ENCODE measurements at places on chromosomes 16 and 17.

DNA sequence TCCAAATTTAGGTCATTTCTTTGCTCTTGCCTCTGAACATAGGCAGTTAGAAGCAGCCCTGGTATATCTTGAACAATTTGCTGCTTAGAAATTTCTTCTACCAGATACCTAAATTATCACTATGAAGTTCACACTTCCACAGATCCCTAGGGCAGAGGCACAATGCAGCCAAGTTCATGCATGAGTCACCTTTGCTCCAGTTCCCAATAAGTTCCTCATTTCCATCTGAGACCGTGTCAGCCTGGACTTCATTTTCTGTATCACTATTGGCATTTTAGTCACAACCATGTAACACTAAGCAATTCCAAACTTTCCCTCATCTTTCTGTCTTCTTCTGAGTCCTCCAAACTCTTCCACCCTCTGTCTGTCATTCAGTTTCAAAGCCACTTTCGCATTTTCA is 45.0 kb downstream of the KCNJ16 start:
- DNase-seq, result peak; percentile 13

- DNase-seq, result peak; percentile 57
Measured at GRCh38 chr16:79598348-79599181, 2.0 kb downstream of the MAF start.

DNA sequence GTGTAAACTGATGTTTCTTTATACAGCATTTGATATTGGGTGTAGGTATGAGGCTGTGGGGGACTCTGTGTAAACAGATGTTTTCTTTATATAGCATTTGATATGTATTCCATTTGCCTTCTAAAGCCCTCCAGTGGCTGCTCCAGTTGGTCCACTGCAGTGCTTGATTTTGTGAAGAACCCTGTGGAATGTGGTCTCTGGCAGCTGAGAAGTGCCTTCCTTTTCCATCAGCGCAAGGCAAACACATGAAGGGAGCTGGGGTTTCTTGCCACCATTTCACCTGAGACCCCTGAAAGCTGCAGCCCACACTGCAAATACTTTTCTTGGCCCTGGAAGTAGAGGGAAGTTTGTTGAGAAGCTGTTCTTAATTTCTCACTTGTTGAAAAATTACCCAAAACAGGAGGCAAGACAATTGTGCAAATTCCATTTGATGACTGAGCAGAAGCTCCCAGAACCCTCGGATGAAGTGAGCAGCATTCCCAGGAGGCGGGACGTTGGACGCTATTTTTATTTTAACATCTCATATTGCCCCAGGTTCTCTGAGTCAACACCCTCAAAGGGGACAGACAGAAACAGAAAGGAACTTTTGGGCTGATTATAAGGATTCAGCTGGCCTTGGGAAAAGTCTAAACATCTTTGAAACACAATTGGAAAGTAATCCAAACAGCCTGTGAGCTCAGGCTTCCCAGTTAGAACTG is 158.5 kb upstream of the RPH3AL start:
- DNase-seq, result no peak

- DNase-seq, result no peak
Measured at GRCh38 chr16:1333149-1333812, at the start of gene BAIAP3. BAIAP3 (plus strand) TSS chr16:1333645; CDS start chr16:1338550, 4,905 bp downstream.

DNA sequence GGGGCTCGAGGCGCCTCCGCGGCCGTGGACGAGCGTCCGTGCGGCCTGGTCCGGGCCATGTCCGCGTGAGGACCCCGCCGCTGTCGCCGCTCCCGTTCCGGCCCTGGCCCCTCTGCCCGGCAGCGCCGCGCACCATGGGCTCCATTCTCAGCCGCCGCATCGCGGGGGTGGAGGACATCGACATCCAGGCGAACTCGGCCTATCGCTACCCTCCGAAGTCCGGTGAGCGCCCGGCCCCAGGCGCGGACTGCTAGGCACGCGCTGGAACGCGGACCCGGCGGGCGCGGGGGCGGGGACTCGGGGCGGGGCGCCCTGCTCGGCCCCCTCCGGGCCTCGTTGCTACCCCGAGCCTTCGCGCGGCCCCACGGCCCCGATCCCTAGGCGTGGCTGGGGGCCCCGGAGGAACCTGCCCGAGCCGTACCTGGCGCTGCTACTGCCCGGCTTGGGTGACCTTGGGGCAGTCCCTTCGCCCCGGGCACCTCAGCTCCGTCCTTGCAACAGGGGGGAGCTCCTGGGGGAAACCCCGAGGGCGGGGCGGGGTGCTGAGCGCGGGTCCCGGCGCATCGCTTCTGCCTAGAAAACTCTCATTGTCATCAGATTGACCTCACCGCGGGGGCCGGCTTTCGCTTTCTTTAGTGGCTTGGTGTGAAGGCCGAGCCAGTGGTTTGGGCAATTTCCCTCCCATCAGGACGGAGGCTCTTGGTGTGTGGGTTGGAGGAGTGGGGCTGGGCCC is 367 bp downstream of the MGRN1 start:
- no peak for DNase-seq

DNA sequence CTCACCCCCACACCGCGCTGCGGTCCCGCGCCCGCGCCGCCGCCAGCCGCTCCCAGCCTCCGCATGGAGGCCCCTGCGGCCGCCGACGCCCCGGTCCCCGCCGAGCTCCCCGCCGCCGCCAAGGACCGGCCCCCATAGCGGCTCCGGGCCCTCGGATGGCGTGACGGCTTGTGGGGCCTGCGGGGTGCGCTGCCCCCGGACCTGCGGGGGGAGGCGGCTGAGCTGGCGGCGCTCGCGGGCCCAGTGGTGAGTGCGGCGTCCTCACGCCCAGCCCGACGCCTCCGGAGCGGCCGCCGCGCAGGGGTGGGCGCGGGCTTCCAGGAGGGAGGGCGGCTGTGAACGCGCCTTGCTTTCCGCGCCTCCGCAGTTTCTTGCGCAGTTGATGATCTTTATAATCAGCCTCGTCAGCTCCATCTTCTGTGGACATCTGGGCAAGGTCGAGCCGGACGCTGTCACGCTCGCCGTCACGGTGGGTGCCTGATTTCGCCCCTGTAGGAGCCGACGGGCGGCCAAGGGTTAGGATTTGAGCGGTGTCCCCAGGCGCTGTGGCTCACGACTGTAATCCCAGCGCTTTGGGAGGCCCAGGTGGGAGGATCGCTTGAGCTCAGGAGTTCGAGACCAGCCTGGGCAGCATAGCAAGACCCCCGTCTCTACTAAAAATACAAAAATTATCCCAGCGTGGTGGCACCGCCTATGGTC is 46.4 kb downstream of the SLC47A1 start:
- DNase-seq, result no peak

DNA sequence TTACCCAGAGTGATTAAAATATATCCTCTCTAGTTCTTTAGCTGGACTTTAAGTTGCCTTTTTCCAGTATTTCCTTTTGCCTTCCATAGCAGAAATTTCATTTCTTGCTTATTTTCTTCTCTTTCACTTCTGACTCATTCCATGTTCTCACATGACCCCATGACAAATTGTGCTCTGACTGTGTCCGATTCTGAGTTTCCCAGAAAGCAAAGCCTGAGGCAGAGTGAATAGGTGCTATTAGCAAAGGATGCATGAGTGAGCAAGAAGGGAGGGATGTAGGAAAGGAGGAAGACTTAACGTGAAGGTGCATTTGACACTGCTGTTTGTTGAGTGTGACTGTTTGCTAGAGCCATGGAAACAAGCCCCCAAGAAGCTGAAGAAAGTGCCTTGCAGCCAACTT is 82.6 kb upstream of the CNTNAP4 start:
- no peak for DNase-seq

GRCh38 chr17:13785981-13786598 is 184.4 kb upstream of the HS3ST3A1 start:
- DNase-seq, result no peak

DNA sequence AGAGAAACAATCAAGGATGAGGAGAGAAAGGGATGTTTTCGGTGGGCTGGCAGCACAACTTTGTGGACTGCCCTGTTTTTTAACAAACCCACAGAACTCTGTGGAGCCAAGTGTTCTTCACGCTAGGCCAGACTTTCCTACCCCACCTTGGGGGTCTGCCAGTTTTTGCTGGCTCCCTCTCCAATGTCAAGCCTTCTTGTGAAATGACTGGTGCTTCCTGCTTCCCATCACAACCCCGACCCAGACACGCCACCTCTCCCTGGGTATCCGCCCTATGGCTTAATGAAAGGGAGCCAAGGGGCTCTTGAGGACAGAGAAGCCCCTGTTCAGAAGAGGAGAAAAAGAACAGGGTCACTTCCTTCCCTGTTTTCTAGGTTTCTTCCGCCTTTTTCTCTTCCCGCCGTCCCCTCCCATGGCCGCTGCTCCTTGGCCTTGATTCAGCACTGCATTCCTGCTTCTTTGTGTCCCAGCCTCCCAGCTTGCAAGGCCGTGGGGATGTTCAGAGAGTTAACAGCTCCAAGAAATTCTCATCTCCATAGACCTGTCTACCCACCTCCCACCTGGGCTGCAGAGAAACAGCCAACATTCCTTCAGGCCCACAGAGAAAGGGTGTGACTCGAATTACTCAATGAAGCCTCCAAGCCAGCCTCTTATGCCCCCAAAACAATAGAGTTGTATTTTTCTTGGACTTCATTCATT is 16.5 kb upstream of the SOX9 start:
- no peak for DNase-seq

DNA sequence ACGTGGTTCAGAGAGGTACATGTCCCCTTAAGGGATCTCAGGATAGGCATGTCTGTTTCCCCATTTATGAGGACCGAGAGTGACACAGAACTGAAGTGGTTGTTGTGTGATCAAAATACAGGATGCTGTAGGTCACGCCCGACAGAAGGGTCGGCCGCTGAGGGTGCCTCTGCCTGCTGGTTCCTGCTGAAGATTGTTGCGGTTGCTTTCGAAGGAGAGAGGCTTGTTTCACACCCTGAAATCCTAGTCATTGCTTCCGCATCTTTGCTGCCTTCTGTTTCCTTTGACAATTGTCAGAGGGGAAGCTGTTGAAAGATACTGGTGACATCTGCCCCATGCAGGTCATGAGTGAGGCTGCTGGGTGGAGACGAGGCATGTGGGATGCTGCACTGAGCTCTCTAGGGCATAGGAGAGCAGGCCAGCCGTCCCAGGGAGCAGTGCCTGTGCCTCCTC is 3.8 kb upstream of the NAT9 start:
- peak; percentile 98 for DNase-seq

GRCh38 chr17:146546-146945 is 9.2 kb downstream of the SCGB1C2 start:
- DNase-seq, result no peak

DNA sequence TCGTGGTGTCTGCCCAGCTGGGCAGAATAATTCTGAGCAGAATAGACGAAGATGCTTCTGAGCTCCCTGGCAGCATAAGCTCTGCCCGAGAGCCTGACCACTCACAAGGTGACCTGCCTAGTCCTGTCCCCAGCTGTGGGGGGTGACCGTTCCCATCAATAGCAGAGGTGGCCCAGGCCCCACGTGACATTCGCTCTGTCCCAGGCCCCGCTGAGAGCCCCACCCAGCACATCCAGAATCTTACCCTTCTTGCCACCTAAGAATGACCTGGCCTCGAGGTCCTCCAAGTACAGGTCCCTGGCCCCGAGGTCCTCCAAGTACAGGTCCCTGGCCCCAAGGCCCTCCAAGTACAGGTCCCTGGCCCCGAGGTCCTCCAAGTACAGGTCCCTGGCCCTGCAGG is 695 bp upstream of the TMEM204 start:
- no peak for DNase-seq

GRCh38 chr16:59339871-59340270 is 605.8 kb upstream of the GOT2 start:
- DNase-seq, result no peak

- DNase-seq, result no peak
Measured at GRCh38 chr17:2067048-2067561, 12.2 kb downstream of the HIC1 start.

GRCh38 chr17:57832314-57833178 is 17.3 kb downstream of the MRPS23 start:
- DNase-seq, result no peak

DNA sequence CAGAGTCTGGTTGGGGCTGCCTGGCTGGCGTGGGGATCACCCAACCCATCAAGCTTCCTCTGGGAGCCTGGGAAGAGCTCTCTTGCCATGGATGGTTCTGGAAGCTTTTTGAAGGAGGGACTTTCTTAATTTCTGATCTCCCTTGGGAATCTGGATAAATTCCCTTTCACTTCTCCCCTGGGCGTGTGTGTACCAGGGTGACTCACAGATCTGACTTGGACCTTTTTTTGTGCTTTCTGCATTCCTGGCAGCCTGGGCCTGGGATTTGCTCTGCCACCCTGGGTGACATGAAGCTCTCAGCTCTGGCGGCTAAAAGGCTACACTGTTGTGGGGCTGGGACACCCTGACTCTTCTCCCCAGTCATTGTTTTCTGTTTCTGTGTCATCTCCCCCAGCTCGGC is 70.1 kb downstream of the ABCC1 start:
- DNase-seq, result no peak

DNA sequence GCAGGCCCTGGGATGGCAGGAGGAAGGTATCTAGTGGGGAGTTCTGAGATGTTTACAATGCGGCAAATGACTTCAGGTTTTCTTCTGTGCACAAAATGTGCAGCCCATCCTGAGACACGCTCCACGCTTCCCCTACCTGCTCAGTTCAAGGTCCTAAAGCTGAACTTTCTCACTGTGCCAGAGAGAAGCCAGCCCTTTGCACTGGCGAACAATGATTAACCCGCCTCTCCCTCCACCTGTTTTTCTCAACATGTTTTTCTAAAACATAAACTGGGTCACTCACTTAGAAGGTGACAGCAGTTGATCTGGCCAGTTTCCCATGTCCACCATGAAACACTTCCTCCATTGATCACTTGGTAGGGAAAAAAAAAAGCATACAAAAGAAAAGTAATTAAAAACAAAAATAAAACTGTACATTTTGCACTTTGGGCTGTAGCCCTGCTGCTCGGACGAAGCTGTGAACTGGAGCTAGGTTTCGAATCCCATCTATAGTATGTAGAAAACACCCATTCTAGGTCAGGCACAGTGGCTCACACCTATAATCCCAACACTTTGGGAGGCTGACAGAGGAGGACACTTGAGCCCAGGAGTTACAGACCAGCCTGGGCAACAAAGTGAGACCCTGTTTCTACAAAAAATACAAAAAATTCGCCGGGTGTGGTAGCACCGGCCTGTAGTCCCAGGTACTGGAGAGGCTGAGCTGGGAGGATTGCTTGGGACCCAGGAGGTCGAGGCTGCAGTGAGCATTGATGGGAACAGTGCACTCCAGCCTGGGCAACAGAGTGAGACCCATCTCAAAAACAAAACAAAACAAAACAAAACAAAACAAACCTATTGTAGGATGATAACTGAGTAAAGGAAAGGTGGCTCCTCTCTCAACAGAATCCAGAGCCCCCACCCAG is 6.1 kb upstream of the G6PC1 start:
- DNase-seq, result no peak

All from GDM1 (cell line).